Activated naive CD4-positive, alpha-beta T cell (primary cell): ENCODE measurements at places on chromosomes 11 and 22.

- DNase-seq: no peak
Observed at GRCh38 chr11:134258577-134258976, 5.2 kb downstream of the ACAD8 start.

DNA sequence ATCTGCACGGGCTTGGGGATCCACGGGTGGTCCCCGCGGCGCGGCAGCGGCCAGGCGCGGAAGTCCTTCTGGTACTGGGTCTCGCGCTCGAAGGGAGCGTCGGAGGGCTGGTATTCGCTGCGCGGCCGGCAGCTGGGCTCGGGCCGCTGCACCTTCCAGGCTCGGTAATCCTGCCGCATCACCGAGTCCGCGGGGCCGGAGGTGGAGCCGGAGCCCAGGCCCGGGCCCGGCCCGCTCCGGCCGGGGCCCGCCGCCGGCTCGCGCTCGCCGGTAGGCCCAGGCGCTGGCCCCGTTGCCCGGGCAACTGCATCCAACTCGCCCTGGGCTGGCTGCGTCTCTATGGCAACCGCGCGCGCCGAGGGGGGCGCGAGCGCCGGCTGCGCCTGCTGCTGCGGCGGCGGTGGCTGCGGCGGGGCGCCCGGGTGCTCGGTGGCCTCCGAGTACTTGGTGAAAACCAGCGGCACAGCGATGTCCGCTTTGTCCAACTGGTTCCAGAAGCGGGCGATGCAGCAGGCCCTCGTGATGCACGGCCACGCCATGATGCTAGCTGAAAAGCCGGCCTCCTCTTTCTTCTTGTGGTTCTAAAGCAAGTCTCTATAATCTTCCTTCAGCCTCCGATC is 897 bp downstream of the MAP6 start:
- no peak for DNase-seq

DNA sequence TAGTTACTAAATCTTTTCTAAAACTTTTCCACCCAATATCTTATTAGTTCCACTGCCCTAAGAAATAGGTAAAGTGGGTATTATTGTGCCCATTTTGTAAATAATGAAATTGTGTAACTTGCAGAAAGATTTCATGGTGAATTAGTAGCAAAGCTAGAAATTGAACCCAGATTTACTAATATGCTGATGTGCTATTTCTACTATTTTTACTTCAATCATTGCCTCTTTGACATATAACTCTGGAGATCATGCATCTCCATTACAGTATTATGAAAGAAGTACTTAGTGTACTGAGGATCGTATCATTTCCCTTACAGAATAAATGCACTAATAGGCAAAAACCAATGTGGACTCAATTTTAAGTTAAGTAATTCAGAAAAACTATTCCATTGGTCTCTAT is 119.0 kb downstream of the CSTPP1 start:
- DNase-seq: no peak

- no peak for DNase-seq
Observed at GRCh38 chr11:121417055-121417551, 35.0 kb upstream of the SORL1 start.

DNA sequence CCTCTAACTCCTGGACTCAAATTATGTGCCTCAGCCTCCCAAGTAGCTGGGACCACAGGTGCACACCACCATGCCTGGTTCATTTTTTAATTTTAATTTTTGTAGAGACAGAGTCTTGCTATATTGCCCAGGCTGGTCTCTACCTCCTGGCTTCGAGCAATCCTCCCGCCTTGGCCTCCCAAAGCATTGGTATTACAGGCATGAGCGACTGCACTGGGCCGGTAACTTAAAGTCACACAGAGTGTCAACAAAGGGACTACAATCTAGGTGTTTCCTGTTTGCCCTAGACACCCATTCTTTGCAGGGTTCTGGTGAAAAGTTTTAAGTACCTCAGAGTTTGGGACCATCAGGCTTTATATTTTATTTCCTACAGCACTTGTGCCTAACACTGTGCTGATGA is 8.4 kb downstream of the UVRAG start:
- no peak for DNase-seq

GRCh38 chr11:57800444-57801182 is 39.0 kb downstream of the CTNND1 start:
- DNase-seq: no peak

DNA sequence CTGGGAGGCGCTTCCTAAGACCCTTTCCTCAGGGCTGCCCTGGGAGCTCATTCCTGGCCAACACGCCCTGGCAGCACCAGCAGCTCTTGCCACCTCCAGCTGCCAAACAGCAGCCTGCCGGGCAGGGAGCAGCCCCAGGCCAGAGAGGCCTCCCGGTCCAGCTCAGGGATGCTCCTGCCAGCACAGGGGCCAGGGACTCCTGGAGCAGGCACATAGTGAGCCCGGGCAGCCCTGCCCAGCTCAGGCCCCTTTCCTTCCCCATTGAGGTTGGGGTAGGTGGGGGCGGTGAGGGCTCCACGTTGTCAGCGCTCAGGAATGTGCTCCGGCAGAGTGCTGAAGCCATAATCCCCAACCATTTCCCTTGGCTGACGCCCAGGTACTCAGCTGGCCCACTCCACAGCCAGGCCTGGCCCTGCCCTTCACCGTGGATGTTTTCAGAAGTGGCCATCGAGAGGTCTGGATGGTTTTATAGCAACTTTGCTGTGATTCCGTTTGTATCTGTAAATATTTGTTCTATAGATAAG is 7.6 kb downstream of the SLC39A13 start:
- no peak for DNase-seq

DNA sequence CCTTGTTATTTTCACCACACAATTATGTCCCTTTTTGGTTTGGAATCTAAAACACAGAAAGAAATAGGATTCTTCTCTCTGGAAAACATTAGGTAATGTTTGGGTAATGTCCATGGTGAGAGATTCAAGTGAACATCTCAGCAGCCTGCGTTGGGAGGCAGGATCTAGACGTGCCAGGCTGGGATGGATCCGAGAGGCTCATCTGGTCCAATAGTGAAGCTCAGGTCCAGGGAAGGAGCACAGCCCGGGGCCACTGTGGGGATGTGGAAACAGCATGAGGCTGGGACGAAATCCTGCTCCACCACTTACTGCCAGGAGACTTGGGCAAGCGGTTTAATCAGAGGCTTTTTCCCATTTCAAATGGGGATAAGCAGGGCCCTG is 109.9 kb downstream of the CSNK2A3 start:
- no peak for DNase-seq

DNA sequence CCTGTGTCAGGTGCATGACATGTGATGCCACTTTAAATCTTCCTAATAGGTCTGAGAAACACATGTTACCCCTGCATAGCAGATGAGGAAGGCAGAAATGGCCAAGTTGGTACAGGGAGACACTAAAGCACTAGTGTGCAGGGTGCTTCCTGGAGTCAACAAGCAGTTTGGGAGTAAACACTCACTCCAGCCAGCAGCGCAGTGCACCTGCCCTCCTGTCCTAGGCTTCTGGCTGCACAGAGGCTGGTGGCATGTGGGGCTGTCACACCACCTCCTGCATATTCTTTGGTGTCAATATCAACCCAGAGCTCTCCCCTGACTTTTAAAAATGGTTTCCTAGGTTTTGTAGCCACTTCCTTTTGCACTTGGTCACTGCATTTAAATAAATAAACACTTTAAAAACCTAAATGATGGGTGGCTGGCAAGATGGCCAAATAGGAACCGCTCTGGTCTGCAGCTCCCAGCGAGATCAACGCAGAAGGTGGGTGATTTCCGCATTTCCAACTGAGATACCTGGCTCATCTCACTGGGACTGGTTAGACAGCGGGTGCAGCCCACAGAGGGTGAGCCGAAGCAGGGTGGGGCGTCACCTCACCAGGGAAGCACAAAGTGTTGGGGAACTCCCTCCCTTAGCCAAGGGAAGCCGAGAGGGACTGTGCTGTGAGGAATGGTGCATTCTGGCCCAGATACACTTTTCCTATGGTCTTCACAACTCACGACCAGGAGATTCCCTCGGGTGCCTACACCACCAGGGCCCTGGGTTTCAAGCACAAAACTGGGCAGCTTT is 33.5 kb downstream of the GAB4 start:
- DNase-seq: no peak

DNA sequence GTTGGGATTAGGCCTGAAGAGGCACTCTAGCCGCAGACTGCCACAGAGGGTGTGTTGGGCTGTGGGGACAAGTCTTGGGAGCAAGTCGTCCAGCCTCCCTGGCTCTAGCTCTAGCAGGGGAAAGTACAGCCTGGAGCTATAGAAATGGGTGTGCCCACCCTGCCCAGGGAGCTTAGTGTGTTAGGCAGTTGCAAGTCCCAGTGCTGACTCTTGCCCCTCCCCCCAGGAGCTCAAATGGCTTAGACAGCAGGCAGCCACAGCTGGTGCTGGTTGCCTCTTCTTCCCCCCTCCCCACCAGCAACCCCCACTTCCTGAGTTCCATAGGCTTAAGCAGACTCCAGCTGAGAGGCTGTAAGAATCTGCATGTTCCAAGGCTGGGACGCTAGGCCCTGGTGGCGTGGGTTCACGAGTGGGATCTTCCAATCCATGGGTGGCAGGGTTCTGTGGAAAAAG is 61.2 kb downstream of the GUCY1A2 start:
- no peak for DNase-seq

- no peak for DNase-seq
Observed at GRCh38 chr22:45742866-45743450, 71.3 kb downstream of the ATXN10 start.
